Stimulated activated CD4-positive, alpha-beta T cell treated with anti-CD3 and anti-CD28 coated beads, Interleukin-1b, Interleukin-23, amount 100 ng/mL, for 1 hour (primary cell): ENCODE measurements at places on chromosomes 2 and 18.

GRCh38 chr2:120344976-120345581 is 857 bp upstream of the INHBB start:
- no peak for DNase-seq

GRCh38 chr18:23552505-23552904 is 33.8 kb downstream of the NPC1 start:
- no peak for DNase-seq

DNA sequence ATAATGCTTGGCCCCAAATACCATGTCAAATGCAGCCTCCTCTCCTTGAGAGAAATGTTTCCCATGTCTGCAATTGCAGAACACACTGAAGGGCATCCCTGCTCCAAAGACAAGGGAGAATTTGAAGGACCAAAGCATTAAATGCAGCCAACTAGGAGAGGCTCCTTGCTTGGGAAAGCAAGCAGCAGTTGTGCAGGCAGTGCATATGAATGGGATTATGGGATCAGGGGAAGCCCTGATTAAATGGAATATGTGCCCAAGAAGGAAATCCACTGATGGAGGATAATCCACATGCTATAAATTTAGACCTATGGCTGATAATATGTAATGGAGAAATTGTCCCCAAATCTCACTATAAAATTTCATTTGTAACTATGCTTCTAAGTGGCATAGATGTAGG is 116.1 kb downstream of the NCKAP5 start:
- DNase-seq = no peak

GRCh38 chr2:63865159-63865799 is 23.6 kb downstream of the UGP2 start:
- no peak for DNase-seq

DNA sequence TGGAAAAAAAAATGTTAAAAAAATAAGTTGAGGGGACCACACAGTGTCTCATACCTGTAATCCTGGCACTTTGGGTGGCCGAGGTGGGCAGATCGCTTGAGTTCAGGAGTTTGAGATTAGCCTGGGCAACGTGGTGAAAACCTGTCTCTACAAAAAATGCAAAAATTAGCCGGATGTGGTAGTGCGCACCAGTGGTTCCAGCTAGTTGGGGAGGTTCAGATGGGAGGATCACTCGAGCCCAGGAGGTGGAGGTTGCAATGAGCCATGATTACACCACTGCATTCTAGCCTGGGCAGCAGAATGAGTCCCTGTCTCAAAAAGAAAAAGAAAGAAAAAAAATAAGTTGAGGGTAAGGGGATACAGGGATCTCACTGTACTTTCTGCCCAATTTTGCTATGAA is 6.1 kb upstream of the KYNU start:
- DNase-seq = no peak

DNA sequence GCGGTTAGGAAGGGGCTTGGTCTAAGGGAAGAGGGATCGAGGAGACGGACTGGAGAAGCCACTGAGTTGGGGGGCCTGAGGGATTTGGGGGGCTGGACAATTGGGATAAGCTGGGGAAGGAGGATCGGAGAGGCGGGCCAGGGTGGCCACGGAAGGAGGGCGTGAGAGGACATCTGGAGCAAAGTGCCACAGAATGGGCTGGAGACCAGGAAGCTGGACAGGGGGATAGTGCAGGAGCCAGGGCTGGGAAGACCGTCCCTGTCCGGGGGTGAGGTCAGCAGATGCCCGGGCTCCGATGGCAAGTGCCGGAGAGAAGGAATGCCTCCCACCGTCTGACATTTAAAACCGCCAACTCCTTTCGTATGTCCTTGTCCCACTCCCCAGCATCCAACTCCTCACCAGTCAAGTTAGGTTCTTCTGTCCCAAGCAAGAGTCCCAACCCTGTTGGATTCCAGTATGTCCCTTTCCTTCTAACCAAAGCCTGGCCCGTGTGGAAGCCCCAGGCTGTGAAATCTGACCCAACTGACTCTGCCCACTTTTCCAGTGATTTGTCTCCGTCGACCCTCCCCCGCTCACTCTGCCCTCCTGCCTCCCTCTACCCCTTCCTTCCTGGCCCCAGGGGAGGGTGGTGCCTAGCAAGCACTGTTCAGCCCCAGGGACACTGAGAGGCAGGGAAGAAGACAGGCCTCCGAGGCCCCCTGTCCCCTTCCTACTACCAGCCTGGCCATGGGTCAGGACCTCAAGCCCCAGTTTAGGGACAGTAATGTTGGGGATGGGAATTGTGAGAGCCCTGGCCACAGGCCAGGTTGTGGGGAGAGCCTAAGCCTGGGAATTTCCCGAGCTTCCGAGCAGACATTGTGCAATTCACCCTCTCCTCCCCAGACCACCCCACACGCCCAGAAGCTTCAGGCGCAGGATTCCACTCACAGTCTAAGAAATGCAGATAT is 31.5 kb upstream of the TMBIM1 start:
- DNase-seq = no peak
